ENCODE measurements at places on chromosomes 1 and 21. TPM values are rescaled to one million over a fixed set of nuclear protein-coding genes. Genes with fewer than 3 reads are reported as not detected.

The RASSF5 gene
- 0.63 TPM for total RNA-seq

The LENEP gene
- total RNA-seq: not detected

DNA sequence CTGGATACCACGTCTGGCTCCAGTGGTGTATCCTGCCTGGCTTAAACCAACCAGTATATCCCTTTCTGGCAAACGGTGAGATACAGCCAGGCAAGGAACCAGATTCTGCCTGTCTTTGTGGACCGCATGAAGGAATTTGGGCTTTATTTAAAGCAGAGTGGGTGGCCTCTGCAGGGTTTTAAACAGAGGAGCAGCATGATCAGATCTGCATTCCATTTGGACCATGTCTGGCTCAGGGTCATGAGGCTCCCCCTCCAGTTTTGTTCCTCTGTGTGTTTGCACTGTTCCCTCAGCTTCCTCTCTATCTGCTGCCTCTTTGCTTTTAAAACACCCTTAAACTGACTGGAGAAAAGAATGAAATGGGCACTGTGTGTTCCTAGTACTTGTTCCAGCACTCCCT, 195.0 kb downstream of the GIPC2 start:
- H3K36me3 ChIP-seq: no peaks in the 10 kb centered on the region
- H3K4me3 ChIP-seq: no peak overlapping the region
- H3K27ac ChIP-seq: no peak overlapping the region
- H3K27me3 ChIP-seq: no peaks in the 10 kb centered on the region

DNA sequence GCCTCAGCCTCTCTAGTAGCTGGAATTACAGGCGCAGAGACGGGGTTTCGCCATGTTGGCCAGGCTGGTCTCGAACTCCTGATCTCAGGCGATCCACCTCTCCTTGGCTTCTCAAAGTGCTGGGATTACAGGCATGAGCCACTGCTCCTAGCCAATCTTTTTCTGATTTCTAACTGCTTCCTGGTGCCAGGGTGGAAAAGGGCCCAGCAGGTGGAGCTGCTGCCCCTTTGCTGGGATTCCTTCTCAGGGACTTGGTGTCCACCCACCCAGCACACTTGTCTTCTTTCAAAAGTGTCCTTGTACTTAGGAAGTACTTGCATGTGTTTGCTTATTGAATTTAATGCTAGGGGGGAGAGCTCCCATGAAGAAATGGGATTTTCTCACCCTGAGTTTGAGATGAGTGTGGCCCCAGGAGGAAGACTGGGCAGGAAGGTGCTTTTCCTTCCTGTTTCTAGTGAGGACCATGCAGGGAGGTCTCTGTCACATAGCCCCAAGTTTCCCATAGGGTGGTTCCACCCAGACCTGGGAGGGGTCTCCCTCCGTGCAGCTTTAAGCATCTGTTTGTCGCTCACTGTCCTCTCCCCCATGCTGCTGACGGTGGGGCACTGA, 14.2 kb downstream of the UTP11 start:
- peaks cover 3% of the 10 kb centered on the region for H3K27me3 ChIP-seq
- DNase-seq: peak; percentile 52
- peaks cover 7% of the 10 kb centered on the region for H3K36me3 ChIP-seq
- no peak overlapping the region for H3K4me3 ChIP-seq
- H3K4me1 ChIP-seq: peaks cover 42% of the 10 kb centered on the region
- H3K27ac ChIP-seq: no peak overlapping the region

GRCh38 chr1:27111626-27112573, 43.0 kb downstream of the SLC9A1 start:
- peaks cover 55% of the 10 kb centered on the region for H3K4me1 ChIP-seq
- H3K4me3 ChIP-seq: peak overlapping the region; percentile 60
- peaks cover 26% of the 10 kb centered on the region for H3K36me3 ChIP-seq
- peak; percentile 99 for DNase-seq

DNA sequence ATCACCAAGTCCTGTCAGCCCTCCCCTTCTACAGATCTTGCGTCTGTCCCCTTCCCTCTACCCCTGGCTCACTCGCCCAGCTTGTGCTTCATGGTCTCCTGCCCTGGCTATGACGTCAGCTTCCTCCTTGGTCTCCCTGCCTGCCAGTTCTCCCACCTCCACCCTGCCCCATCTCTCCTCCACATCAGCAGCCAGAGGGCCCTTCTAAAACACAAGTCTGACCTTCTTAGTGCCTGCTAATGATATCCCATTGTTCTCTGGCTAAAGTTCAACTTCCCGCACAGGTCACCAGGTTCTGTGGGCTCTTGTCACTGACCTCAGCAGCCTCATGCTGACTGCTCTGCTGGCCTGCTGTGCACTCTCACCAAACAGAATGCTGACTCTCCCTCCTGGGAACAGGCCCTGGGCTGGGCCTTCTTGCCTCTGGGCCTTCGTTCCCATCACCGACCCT, 24.7 kb upstream of the MYCL start:
- no peak overlapping the region for H3K27ac ChIP-seq
- H3K4me3 ChIP-seq: no peak overlapping the region
- H3K36me3 ChIP-seq: no peaks in the 10 kb centered on the region
- DNase-seq: no peak
- peaks cover 17% of the 10 kb centered on the region for H3K4me1 ChIP-seq
- H3K27me3 ChIP-seq: peaks cover 14% of the 10 kb centered on the region

DNA sequence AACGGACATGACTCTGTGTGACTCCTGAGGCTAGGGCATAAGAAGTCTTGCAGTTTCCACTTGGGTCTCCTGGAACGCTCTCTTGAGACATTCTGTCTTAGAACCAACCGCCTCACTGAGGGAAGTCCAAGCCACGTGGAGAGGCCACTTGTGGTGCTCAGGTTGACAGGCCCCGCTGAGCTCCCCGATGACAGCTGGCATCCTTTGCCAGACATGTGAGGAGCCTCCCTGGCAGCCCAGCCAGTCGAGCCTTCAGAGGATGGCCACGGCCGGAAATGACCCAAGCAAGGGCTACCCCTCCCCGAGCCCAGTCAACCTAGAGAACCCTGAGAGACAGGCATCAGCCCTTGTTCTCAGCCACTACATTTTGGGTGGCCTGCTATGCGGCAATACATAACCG, 20.7 kb downstream of the PLEKHA6 start:
- H3K27ac ChIP-seq: no peak overlapping the region
- H3K36me3 ChIP-seq: no peaks in the 10 kb centered on the region

DNA sequence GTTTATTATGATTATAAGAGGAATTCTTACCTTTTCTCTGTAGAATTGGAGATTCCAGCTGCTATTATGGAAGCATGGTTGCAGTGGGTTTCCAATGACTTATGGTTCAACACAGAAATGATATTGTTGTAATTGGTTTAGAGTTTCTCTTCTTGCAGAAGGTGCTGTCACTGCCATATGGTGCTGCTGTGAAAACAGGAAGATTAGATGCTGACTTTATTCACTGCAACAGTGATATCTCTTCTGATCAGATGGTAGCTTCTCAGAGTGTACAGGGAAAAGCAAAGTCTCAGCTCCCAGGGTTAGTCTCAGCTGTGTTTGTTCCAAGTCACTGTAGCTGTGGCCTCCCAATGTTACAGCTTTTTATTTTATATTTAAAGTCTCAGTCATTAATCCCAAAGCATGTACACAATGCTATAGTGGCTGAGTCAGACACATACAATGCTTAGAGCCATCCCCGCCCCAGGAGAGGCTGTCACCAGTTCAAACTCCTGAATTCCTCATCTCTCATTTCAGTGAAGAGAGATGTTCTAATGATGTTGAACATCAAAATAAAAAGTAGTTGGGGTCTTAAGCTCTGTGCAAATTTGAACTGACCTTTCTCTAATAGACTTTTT, 42.7 kb upstream of the RGS2 start:
- H3K27ac ChIP-seq: peak overlapping the region; percentile 27
- H3K36me3 ChIP-seq: no peaks in the 10 kb centered on the region
- DNase-seq: peak; percentile 50

GRCh38 chr21:38712664-38713063, 93.1 kb upstream of the ETS2 start:
- H3K27ac ChIP-seq: no peak overlapping the region
- peaks cover 29% of the 10 kb centered on the region for H3K27me3 ChIP-seq
- DNase-seq: no peak

DNA sequence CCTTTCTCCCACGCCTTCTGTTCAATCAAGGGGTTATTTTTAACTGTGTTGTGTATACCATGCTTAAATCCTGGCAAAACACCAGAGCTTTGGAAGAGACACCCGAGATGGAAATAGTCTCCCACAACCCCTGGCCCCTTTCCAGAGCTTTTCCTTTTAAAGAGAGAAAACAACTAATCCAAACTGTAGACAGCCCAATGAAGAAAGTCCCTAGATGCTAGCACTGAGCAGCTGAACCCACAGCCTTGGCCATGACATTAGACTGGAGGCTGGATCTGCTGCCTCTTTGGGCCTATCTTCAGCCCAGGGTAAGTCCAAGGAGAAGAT, 64.9 kb upstream of the ARTN start:
- no peak overlapping the region for H3K4me3 ChIP-seq
- no peaks in the 10 kb centered on the region for H3K36me3 ChIP-seq
- no peaks in the 10 kb centered on the region for H3K27me3 ChIP-seq
- H3K4me1 ChIP-seq: peaks cover 21% of the 10 kb centered on the region
- no peak overlapping the region for H3K27ac ChIP-seq

GRCh38 chr1:66258404-66259105, 275.4 kb upstream of the SGIP1 start:
- 0 out of 2 replicates have a peak, but pooled peaks cover 5% of the 10 kb centered on the region for H3K36me3 ChIP-seq
- peak overlapping the region; percentile 27 for H3K4me3 ChIP-seq
- DNase-seq: peak; percentile 45
- peak overlapping the region; percentile 85 for H3K27ac ChIP-seq

GRCh38 chr1:98792123-98792522, 130.6 kb downstream of the SNX7 start:
- no peak for DNase-seq
- H3K36me3 ChIP-seq: no peaks in the 10 kb centered on the region
- H3K4me3 ChIP-seq: no peak overlapping the region
- H3K27ac ChIP-seq: no peak overlapping the region
- peaks cover 12% of the 10 kb centered on the region for H3K4me1 ChIP-seq
- H3K27me3 ChIP-seq: peaks cover 19% of the 10 kb centered on the region

All from HFFc6 (cell line).